ENCODE measurements at places on chromosomes 13 and 19.

GRCh38 chr19:4124638-4125037, 716 bp upstream of the MAP2K2 start:
- DNase-seq = no peak

DNA sequence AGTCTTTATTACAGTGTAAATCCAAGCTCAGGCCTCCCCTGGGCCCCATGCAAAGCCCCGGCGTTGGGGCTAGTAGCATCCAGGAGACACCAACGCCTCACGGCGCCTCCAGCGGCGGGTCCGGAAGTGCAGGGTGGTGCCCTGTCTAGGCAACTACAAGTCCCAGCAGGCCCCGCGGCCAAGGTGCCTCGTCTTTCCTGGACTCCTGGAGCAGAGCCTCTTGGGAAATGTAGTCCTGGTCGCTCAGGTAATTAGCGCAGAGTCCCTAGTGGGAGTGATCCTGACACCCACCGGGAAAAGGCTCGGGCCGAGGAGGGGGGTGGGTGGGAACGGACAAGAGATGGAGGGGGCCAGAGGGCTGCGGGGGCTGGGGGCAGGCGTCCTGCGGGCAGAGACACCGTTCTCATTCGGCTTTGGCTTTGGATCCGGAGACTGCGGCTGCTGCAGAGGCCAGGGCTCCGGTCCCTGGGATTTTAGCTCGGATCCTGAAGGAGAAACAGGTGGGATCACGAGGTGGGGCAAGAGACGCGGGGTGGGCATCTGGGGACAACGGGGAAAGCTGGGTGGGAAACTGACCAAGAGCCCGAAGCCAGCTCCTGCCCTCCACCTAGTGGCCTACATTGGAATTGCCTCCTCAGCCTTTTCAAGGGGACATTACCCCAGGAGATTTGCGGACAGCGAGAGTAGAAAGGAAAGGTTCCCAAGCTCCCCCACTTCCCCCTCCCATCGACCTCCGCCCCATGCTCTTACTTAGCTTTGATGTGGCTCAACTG, 11.4 kb downstream of the RTN2 start:
- peak; percentile 98 for DNase-seq

DNA sequence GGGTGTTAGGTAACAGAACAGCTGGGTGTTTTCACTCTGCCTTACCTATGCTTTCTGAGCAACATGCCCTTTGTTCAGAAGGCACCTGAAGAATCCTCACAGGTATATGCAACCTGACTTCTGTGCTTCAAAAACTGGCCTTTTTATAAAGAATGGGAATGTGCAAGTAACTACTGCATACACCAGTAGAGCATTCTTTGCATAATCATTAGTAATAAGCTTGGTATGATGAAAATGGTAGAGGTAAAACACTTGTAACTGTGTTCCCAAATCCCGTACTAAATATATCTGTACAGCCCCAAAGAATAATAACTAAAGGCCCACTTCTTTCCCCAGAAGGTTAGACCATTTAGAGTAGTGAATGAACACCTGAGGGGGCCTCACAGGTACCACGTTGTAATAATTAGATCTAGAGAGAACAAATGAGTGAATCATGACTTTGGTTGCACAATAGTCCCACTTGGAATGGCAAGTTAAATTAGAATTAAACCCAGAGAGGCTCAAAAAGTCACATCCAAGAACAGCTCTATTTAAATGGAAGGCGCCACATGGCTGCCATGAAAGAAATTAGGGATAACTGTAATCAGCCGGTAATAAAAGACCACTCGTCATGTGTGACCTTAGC, 413.9 kb downstream of the KLF12 start:
- no peak for DNase-seq

- no peak for DNase-seq
These were observed 14.3 kb downstream of the IGSF23 start for GRCh38 chr19:44627631-44628030.

GRCh38 chr13:21420706-21421105, 38.4 kb downstream of the ZDHHC20 start:
- DNase-seq = no peak

GRCh38 chr19:36449059-36449670, 30.7 kb upstream of the ZFP82 start:
- no peak for DNase-seq

DNA sequence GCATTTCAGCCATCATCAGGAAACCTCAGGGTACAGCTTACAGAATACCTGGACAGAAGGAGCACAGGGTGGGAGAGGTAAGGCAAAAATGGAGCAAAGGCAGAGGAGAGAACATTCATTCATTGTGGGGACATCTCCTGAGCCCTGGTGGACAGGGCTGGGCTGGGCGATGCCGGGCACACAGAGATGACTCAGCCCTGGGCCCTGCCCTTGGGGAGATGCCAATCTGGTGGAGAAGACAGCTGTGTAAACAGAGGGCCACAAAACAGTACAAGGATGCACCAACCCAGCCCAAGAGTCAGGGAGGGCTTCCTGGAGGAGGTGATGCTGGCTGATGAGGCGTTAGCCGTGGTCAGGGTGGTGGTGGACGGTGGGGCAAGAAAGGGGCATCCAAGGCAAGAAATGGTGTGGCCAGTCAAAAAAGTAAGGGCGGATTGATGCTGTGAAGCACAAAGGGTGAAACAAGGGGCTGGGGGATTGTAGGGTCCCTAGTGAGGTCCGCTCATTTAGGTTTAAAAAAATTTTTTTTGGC, 3.6 kb upstream of the HAS1 start:
- DNase-seq = no peak

GRCh38 chr13:99955747-99956472, 15.7 kb downstream of the ZIC5 start:
- no peak for DNase-seq

GRCh38 chr19:13190781-13191540, 40.8 kb downstream of the IER2 start:
- DNase-seq = peak; percentile 50

DNA sequence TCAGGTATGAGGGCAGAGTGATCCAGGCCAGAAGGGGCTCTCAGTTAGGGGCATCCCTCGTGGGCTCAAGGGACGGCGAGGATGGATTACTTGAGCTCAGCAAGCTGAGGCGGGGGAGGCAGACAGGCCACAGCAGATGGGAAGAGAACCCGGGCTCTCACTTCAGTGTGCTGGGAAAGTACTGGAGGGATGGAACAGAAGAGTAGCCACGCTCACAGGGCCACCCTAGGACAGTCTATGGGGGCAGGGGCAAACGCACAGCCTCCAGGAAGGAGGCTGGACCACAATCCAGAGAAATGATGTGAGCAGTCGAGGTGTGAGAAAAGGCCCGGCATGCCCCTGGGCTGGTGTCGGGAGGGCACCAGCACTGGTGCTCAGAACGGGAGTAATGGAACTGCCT, 9.2 kb downstream of the GJA3 start:
- DNase-seq = no peak

GRCh38 chr19:13794398-13794756, 866 bp upstream of the ZSWIM4 start:
- DNase-seq = no peak

DNA sequence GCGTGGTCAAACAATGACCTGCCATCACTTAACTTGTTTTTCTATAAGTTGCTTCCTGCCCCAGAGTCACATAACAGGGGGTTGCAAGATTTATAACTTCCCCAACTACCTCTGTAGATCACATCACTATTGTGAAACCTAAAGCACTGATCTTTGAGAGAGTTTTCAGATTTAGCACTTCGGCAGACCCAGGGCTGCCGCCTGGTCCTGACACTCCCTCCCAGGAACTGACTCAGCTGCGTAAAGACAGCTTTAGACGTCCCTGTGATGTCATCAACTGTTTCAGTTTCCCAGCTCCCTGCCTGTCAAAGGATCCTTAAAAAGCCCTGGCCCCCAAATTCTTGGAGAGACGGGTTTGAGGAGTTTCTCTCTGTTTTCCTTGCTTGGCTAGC, 33.3 kb downstream of the IGFL2 start:
- DNase-seq = no peak

DNA sequence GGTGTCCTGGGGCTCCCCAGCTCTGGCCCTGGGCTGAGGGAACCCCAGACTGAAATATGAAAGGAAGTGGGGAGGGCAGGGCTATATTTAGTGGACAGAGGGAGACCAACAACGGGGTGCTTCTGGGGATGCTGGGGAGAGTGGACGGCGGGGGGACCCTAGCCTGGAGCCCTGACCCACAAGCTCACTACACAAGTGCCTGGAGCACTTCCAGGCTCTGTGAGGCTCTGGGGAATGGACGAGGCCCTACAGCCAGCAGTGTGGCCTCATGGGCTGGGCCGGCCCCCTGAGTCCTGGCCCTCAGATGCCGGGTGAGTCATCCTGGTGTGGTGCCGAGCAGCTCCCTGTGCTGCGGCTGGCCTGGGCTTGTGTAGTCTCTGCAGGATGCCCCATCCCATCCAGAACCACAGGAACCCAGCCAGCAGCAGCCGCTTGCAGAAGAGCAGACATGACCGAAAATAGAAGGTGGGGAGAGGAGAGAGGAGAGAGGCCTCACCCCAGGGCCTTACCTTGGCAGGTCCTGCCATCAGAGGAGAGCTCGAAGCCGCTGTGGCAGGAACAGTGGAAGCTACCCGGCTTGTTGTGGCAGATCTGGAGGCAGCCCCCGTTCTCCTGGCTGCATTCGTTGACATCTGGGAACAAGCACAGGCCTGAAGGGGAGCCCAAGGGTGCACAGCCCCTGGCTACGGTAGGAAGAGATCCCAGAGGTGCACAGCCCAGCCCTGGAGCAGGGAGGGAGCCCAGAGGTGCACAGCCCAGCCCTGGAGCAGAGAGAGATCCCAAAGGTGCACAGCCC, 26.1 kb downstream of the GAS6 start:
- no peak for DNase-seq

DNA sequence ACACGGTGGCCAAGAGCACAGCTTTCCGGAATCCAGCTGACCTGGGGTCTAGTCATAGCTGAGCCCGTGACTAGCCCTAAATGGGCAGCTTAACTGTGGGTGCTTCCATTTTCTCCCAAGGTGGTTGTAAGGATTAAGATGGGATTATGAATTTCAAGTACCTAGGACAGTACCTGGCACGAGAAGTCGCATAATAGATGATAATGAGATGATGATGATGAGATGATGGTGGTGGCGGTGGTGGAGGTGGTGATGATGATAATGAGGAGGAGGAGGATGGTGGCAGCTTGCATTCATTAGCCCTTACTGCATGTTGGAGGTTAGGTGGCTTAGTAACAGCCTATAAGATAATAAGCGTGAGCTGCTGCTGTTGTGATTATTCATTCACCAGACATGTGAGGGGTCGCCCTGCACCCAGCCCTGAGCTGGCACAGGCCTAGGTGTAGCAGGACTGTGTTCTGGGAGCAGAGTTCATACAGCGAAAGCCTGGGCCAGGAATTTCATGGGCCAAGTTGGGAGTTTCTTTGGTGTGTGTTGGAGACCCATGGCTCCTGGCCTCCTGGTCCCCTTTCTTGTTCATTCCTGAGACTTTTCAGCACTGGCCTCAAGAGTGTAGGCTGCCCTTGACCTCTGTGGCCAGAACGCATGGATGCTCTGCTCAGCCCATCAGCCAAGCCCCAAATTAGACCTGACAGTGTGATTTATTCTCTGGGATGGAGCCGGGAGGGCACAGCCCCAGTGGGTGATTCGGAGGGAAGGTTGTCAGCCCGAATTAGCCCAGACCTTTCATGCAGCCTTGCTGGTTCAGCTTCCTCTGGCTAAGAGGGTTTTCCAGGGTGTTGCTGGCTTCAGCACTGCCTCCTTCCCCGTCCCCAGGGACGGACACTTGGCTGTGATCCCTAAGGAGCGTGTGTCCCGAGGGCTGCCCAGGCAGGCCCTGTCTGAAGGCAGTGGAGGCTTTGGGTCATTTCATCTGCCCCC, 128.8 kb downstream of the SIPA1L3 start:
- DNase-seq = no peak

- no peak for DNase-seq
These were observed 27.2 kb downstream of the GPX4 start for GRCh38 chr19:1130771-1131717.

- peak; percentile 25 for DNase-seq
These were observed 47.1 kb downstream of the TGDS start for GRCh38 chr13:94548821-94549231.

DNA sequence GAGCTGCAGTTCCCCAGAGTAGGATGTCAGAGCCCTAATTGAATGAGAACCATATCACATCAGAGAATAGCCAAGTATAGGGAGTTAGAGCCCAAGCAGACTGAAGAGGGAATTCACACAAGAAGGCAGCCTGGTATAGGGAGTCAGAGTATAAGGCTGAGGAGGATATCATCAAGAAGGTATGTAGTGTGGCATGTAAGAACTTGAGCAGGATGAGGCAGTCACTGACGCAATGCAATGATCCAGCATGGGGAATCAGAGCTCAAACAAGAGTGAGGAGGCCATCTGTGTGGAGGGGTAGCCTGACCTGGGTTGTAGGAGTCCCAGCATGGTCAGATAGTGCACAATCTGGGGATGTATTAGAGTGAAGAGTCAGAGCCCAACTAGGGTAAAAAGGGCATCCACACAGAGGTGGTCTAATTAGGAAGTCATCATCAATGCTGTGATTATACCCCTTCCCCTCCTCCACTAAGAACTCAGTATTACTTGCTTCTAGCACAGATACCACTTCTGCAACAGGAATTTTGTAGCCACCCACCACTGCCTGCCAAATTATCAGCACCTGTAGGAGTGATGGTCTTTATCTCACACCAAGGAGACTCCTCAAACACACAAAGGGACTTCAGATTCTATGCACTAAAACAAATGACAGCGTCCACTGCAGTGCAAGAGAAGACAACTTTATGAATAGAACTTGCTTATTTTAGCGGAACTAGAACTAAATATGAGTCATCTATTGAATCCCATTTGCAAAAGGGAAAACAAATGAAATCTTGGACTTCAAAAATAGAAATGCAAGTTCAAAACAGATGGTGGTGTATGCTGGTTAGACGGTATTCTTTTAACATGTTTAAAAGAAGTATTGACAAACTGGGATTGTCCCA, 107.2 kb downstream of the FNDC3A start:
- DNase-seq = no peak

GRCh38 chr13:114080739-114081561, 51.5 kb downstream of the RASA3 start:
- no peak for DNase-seq

DNA sequence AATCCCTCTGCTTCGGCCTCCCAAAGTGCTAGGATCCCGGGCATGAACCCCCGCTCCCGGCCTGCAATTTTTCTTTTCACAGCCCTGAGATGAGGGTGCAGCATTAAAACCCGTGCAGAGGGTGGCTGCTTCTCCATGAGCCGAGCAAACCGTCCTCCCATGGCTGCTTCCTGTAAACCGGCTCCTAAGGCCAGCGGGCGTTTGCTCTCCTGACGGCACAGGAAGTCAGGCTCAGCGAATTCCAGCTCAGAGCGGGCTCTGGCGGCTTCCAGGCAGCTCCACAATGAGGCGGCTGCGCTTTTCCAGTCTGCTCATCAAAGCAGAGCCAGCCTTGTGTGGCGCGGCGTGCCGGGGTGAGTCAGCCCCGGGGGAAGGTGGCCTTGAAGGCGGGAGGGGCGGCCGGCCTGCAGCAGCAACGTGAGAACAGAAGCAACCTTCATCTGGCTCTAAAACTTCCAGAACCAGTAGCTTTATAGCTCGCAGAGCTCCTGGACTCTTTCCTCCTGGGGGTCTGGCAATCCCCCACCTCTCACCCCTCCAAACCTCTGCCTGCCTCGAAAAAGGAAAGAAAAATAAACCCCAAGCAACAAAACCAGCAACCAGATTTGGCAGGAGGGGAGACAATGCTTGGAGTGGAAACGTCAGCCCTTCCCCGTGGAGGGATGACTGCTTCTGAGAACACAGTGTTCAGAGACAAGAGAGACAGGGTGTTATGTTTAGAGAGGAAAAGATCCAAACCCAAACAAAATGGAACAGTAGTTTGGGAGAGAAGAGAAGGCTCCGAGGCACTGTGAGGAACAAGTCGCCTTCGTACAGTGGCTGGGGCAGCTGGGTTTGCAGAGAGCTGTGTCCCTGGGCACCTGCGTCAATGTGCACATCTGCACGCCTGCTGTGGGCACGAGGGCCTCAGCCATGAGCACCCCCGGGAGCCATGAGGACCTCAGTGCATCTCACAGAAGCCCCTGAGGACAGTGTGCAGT, 67.8 kb downstream of the GADD45B start:
- DNase-seq = peak; percentile 41

All from stimulated activated CD4-positive, alpha-beta T cell treated with anti-CD3 and anti-CD28 coated beads, TNF-alpha, amount 100 ng/mL, for 48 hours (primary cell).